ENCODE measurements at places on chromosomes 12 and 14.

GRCh38 chr14:92906823-92907222 is 16.1 kb upstream of the CHGA start:
- DNase-seq, result no peak

DNA sequence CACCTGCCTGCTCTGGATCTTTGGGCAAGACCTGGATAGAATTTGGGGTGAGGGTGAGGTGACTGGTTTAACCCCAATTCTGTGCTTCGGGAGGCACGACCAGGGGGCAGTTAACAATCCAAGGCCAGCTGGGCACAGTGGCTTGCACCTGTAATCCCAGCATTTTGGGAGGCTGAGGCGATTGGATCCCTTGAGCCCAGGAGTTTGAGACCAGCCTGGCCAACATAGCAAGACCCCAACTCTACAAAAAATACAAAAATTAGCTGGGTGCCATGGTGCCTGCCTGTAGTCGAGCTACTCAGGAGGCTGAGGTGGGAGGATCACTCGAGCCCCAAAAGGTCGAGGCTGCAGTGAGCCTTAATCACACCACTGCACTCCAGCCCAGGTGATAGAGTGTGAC is 38.2 kb downstream of the HRK start:
- DNase-seq, result no peak

DNA sequence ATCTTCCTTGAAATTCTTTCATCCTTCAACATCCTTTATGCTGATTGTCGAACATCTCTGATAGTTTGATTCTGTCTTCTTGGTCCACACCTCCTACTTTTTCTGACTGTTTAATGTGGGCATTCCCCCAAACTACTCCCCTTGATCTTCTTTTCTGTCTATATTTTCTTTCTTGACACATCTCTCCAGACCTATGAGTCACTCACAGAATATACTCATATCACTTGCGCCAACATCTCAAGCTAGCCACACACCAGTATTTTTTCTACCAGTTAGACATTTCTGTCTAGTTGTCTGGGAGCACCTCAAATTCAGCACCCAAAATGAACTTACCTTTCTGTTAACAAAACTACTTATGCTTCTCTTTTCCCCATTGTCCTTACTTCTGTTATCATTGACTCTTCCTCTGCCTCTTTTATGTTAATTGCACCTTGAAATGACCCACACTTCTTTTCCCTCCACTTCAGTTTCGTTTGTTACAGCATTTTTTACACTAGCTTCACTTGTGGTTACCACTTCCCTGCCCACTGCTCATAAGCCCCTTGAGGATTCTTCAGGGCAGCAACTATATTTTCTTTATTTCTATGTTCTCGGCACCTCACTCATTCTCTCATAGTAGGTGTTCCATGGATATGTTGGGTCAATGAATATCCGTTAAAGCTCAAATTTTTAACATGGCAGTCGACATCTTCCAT is 33.5 kb downstream of the TSHR start:
- DNase-seq, result no peak

- DNase-seq, result no peak
These were observed 280.6 kb upstream of the PWP1 start for GRCh38 chr12:107404981-107405380.

DNA sequence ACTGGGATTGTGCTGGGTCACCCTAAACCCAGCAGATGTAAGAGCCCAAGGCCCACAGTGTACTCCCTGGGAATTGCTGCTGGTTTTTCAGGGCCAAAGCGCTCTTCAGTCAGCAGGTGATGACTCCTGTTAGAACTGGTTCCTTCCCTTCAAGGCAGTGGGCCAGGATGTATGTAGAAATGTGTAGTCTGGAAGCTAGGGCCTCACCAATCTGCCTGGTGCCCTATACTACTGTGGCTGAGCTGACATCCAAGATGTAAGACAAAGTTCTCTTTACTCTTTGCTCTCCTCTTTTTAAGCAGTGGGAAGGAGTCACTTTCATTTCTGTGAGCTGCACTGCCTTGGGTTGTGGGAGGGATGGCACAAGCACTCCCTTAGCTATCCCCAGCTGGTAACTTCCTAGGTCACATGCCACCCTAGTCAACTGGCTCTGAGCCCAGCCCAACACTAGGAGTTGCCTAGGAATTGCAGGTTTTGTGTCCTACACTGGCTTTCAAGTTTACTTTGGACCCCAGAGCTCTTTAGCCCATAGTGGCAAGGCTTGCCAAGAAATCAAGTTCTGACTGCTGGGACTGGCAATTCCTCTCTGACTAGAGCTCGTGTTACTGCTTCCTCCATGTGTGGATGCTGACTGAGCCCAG is 249.2 kb downstream of the C12orf50 start:
- no peak for DNase-seq

GRCh38 chr12:115758183-115758582 is 519.3 kb downstream of the MED13L start:
- no peak for DNase-seq

GRCh38 chr14:97361958-97362357 is 564.8 kb downstream of the VRK1 start:
- DNase-seq, result no peak

DNA sequence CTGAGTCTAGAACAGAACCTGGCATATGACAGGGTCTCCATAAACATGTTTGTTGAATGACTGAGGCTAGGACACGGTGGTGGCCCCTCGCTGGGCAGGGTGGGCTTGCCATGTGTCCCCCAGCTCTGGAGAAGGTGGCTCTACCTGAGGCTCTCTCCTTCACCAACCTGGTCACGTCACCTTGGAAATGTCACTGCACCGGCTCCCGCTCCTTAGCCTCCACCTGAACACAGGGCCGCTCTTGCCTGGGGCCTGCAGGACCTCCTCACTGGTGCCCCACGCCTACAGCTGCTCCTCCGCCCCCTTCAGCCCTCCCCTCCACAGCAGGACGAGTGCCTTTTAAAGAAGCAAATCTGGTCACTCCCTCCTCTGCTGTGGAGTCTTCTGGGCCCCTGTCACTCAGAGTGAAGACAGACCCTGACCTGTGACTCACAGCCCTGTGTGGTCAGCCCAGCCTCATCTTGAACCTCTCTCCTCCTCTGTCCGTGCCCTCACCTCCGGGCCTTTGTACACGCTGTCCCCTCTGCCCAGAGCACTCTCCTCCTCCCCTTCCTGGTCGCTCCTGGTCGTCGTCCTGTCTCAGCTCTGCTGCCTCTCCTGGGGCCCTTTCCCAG is 81.0 kb downstream of the ADGRD1 start:
- no peak for DNase-seq

DNA sequence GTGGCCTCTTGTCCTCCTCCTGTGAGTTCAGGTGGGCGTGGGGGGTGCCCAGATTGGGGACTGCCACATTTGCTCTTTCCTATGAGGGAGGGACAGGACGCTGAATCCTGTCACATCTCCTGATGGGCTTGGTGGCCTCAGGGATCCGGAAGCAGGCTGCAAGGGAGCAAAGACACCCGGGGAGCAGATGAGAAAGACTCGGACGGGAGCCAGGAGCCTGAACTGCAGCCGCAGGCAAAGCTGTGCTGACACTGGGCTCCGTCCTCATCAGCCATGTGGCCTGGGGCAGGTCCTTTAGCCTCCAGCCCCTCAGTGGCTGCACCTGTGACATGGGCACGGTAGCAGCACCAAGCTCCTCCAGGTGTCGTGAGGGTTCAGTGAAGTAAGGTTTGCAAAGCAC is 40.8 kb upstream of the RFLNA start:
- DNase-seq, result no peak

GRCh38 chr14:99258876-99259726 is 12.9 kb downstream of the BCL11B start:
- DNase-seq, result no peak

- no peak for DNase-seq
These were observed 2.8 kb downstream of the SRSF9 start for GRCh38 chr12:120466560-120467315.

- no peak for DNase-seq
These were observed 62.2 kb upstream of the OR4E1 start for GRCh38 chr14:21735639-21736307.

DNA sequence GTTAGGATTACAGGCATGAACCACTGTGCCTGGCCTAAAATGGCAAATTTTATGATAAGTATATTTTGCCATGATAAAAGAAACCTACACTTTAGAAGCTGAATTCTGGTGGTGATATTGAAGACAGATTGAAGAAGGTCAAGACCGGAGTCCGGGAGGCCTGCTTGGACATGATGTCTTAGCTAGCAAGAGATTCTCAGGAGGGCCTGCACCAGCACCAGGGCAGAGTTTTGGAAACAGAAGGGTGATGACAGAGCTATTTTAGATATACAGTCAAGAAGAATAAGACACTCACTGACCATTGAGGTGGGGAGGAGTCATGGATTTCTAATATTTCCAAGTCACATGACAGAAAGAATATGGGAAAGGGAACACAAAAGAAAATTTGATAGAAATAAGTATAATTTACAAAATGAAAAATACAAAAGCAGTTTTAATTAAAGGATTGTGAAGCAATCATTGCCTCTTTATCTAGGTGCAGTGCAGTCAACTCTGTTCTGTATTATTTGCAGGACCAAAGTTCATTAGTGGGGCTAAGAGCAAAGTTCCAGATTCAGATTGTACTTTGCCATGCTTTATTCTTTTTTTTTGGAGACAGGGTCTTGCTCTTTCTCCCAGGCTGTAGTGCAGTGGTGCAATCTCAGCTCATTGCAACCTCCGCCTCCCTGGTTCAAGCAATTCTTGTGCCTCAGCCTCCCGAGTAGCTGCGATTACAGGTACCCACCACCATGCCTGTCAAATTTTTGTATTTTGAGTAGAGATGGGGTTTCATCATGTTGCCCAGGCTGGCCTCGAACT is 9.3 kb upstream of the PPP4R3A start:
- no peak for DNase-seq

GRCh38 chr12:57239587-57240065 is 10.1 kb downstream of the SHMT2 start:
- DNase-seq, result no peak

- DNase-seq, result no peak
These were observed 137.6 kb upstream of the SSTR1 start for GRCh38 chr14:38070061-38070588.

- DNase-seq, result no peak
These were observed 170.3 kb downstream of the KCNA5 start for GRCh38 chr12:5213990-5214389.

DNA sequence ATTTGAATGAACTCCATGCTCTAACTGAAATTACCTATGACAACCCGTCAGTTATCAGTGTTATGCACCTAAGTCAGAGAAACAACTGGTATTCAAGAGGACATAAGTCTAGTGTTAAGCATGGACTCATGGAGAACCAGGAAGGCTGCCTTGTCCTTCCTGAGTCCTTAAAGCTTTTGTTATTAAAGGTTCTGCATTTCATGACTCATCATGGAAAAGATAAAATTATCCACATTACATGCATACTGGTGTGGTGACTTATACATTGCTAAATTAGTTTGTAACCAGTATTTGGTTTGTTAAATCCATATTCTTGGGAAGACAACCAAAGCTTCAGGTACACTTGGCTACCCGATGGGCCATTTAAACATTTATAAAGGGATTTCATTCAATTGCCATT is 6.5 kb upstream of the OR4E1 start:
- DNase-seq, result no peak

GRCh38 chr12:70885956-70886355 is 34.6 kb downstream of the PTPRR start:
- DNase-seq, result peak; percentile 6

- no peak for DNase-seq
These were observed 96.2 kb downstream of the DUSP6 start for GRCh38 chr12:89256060-89256459.

- DNase-seq, result no peak
These were observed 3.1 kb upstream of the TXNRD1 start for GRCh38 chr12:104212516-104212915.

- DNase-seq, result no peak
These were observed 59.7 kb downstream of the SCFD1 start for GRCh38 chr14:30681752-30682355.

DNA sequence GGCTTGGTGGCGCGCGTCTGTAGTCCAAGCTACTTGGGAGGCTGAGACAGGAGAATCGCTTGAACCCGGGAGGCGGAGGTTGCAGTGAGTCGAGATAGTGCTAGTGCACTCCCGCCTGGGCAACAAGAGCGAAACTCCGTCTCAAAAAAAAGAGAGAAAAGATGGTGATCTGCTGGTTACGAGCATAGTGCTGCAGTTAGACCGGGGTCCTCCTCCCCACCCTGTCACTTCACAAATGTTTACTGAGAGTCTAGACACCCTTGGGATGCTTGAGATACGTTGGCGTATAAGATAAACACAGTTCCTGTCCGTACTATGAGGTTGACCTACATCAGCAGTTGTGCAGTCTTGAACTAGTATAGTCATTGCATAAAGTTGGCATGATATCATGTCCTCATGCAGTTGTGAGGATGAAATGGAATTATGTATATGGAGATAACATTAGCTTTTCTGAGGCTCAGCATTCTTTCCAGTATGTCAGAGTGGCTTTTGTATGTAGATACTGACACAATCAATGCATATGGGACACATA is 787 bp downstream of the ACAD10 start:
- no peak for DNase-seq

GRCh38 chr14:61569308-61569707 is 126.0 kb upstream of the HIF1A start:
- no peak for DNase-seq

DNA sequence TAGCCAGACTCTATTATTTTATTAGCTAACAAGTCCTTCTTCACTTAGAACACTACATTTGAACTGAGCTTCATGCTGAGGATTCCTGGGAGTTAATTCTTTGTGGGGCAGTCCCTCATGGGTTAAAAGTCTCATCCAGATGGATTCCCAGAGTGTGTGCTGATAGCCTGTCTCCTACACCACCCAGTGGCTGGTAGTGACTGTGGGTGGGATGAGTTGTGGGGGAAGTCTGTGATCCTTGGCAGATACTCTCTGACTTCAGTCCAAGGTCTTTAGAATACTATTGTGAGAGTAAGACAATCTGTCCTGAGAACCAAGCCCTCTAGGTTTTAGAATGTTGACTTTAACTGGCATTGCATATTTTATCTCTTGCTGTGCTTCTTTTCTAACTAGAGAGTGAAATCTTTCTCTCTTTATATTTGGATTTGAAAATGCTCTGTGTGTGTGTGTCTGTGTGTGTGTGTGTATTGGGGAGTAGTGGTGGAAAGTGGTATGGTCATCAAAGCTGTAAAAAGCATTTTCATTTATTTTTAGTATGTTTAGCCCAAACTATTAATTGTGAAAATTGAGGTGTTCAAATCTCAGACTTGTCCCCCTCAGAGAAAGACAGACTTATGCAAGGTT is 37.3 kb downstream of the AKAP6 start:
- no peak for DNase-seq
